ENCODE measurements at places on chromosomes 13 and 19.

DNA sequence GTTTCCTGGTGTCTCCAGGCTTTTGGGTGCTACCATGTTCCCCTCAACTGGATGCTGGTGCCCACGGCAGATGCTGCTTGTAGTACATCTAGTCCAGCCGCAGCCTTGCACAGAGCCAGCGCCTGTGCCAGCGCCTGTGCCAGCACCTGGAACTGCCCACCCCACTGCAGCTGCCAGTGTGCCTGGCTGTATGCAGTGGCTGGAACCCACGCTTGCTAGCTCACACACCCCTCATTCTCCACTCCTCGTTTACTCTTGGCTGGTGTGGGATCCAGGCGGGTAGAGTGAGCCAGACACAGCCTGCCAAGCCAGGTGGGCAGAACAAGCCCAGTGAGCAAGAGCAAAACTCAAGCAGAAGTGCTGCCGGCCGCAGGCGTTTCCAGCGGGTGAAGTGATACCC is 428.6 kb downstream of the SLITRK1 start:
- no peak for DNase-seq

DNA sequence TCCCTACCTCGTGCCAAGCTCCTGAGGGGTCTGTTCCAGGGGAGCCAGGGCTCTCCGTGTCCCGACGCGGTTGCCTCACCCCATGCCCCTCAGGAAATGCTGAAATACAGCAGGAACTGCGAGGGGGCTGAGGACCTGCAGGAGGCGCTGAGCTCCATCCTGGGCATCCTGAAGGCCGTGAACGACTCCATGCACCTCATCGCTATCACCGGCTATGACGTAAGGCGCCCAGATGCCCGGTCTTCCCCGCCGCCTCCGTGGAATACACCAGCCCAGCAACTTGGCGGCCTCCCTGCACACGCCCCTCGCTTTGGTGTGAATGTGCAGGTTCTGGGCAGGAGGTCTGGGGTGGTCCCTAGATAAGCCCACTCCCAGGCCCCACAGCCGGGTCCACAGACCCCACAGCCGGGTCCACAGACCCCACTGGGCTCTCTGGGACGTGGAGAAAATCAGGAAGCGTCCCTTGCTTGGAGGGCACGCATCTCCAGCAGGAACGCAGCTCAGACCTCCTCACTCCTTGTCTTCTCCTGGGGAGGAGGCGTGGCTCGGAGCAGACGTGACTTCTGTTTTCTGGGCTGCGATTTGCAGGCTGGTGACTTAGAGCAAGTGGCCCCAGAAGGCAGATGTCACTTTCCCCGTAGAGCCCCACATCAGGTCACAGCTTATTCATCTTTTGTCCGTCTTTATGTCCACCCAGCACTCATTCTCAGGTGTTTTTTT is 19.4 kb upstream of the F7 start:
- peak; percentile 5 for DNase-seq

- no peak for DNase-seq
Measured at GRCh38 chr13:43757266-43757665, 29.5 kb downstream of the ENOX1 start.

- no peak for DNase-seq
Measured at GRCh38 chr13:73372666-73373627, 314.1 kb downstream of the KLF5 start.

DNA sequence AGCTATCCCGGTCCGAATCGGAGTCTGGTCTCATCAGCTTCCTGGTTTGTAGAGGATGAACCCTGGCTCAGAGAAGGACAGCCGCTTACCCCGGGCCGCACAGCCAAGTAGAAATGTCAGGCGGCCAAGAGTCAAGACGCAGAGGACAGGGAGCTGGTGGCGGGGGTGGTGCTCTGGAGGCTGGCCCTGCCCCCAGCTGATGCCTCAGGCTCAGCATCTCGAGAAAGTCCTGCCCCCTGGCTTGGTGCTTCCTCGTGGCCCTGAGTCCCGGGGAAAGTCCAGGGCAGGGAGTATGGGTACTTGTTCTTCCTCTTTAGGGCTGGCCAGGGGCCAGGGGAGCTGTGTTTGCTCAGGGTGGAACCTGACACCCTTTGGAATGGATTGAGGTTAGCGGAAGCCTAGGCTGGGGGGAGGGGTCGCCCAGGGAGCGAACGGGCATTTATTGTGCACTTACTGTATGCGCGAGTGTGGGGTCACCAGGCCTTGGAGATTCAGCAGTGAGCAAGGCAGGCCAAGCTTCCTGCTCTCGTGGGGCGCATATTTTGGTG is 2.2 kb downstream of the TJP3 start:
- DNase-seq: peak; percentile 38

DNA sequence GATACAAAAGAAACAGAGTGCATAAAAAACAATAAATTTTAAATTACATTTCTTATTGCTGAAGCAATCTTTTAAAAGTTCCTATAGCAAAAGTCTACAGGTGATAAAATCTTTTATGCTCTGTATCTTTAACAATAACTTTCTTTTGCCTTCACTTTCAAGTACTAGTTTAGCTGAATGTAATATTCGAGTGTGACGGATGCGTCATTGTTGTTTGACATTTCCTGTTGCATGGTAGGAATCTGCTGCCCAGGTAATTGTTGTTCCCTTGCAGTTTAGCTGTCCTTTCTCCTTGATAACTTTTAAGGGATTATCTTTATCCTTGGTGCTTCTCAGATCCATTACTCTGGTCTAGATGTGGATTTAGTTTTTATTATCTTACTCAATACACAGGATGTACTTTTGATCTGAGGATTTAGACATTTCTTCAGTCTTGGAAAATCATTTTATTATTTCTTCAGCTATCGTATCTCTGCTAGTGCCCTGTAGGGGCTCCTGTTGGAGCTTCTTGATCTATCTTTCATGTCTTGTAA is 2.1 kb upstream of the CPB2 start:
- no peak for DNase-seq

- DNase-seq: no peak
Measured at GRCh38 chr19:19278315-19278714, 5.2 kb upstream of the TM6SF2 start.

DNA sequence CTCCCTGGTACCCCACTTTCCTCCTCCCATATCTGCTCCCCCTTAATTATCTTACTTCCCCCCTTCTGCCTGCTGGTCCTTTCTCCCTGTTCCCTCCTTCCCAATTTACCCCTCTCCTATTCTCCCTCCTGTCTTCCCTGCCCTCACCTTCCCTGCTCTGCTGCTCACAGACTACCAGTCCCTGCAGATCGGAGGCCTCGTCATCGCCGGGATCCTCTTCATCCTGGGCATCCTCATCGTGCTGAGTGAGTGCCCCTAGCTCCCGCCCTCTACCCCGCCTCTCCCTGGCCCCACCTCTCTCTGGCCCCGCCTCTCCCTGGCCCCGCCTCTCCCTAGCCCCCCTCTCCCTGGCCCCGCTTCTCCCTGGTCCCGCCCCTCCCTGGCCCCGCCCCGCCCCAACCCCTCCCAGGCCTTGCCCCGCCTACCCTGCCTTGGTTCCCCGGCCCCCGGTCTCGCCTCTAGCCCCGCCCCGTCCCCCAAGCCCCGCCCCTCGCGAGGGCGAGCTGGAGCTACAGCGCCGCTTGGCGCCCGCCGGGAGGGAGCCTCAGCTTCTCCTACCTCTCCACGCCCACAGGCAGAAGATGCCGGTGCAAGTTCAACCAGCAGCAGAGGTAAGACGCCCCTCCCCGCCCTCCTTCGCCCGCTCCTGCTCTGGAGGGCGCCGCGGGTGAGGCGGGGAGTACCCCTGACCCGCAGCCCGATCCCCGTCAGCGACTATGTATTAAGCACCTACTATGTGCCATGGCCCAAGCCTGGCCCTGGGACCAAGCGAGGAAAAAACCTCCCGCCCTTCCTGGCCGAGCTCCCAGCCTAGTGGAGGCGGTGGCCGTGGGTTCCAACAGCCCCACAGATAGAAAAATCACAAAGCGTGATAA is 1.9 kb upstream of the FXYD7 start:
- peak; percentile 89 for DNase-seq

DNA sequence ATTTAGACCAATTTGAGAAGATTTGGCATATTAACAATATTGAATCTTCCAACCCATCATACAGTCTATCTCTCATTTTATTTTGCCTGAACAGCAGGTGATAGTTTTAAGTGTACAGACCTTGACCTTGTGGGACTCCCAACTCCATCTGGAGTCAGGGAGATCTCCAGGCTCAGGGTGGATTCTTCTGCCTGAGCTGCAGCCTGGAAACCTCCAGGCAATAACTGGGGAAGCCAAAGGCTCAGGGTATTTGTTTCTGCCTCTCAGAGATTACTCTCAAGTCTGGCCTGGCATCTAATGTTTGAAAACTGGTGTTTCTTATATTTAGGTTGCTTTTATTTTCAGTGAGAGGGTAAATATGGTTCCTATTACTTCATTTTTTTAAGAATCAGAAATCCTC is 102.1 kb upstream of the C1QTNF9B start:
- no peak for DNase-seq

GRCh38 chr19:46513461-46514236 is 18.0 kb upstream of the PNMA8B start:
- peak; percentile 77 for DNase-seq

GRCh38 chr13:110876609-110877008 is 38.3 kb downstream of the ANKRD10 start:
- no peak for DNase-seq

DNA sequence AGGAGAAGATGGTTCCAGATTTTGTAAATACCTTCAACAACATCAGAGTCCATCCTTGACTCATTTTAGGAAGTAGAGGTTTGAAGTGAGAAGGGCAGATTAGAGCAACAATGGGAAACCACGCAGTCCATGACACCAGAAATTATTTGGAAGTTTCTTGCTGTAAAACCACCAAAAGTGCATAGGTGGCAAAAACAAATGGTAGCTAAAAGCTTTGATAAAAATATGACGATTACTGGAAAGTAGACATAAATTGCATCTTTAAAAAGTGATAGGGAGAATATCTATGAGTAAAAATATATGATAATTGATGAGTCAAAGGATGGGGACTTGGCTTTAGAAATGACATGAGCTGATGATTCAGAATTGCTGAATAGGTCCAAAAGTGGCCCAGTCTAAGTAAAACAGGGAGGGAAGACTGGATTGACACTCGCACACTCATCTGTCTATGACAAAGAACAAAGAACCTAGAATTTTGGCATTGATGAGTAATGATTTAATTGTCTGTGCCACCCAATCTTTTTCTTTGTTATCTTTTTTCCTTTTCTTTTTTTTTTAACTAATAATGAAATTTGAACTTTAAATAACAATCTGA is 472.2 kb downstream of the MYO16 start:
- no peak for DNase-seq

DNA sequence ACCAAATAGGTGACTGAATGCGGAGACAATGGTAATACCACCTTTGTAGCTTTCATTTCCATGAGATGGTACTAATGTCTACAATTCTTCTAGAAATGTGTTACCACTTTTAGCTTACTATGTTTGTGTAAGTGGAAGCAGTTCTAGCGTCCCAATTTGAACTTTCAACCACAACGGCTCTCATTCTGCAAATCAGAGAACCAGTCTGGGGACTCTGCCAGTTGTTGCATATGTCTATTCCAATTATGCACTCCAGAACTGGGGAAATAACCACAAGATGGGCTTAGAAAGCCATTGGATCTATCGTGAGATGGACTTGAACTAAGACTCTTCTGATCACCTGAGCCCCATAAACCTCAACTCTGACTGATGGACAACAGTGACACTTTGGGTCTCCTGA is 862.3 kb downstream of the SLITRK1 start:
- no peak for DNase-seq

GRCh38 chr13:44762911-44763310 is 186.8 kb upstream of the TSC22D1 start:
- no peak for DNase-seq

DNA sequence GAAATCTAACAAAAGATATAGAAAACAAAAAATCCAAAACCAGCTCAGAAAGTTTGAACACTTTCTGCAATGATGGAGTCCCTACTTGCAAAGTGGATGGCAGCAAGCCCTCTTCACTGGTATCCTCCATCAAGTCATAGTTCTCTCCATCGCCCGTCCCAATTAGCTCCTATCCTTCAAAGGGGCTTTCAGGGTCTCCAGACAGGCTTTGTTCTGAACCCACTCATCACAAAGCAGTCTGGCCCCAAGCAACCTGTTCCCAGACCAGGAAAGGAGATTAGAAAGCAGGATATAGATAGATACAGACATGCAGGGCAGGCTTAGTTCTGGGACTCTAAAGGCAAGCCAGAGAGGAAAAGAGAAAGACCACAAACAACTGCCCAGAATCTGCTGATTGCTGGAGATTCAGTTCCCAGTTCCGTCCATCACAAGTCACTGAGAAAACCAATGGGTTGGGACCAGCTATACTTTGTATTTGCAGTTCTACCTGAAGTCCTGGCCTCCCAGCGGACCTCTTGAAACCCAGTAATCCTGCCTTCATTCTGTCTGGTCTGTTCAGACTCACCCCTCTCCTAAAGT is 47.2 kb upstream of the EPHX3 start:
- no peak for DNase-seq

DNA sequence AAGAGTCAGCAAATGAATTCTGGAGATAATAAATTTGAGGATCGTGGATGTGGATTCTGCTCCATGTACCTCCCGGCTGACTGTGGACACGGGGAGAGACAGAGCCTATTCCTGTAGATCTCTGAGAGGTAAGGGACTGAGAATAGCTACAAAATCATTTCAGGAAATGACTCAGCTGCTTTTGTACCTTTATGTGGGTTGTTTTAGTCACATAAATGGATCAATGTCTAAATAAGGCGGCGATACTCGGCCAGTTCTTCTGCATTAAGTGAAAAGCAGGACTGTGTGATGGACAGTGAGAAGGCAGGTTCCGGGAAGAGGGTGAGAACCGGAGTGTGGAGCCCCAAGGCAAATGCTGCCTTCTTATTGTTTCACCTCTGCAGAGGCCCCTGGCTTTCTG is 128.1 kb downstream of the EFNB2 start:
- DNase-seq: no peak

- no peak for DNase-seq
Measured at GRCh38 chr13:36788276-36788675, 30.7 kb upstream of the RFXAP start.

DNA sequence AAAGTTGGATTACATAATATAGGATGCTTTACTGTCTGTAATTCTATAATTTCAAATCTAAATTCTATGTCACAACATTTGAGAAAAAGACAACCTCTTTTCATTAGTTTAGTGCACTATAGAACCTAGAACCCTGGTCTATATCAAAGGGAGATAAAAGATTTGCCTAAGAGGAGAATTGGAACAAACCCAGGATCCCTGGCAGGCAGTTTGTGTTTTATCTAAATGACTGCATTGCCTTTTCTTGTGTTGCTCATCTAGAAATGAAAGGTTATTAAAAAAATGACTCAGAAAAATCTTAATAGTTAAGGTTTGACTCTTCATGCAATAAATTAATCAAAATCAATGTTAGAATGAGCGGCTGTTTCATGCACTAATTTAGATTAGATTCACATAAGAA is 96.7 kb downstream of the PCDH9 start:
- DNase-seq: peak; percentile 30

DNA sequence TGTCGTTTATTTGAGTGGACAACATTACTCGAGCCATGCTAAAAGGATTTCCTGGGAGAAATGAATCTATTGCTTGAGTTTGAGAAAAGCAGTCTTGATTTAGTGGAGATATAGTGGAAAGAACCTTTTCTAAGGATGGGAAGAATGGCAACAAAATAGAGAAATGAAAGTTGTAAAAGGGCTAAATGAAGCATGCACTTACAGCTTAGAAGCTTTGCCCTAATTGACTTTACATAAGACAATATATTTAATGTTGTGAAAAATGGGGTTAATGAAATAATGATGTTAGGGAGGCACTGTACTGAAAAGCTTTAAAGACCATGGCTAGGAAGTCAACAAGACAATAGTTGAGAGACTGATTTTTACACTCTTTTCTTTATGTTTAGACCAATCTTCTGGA is 35.4 kb downstream of the SLC10A2 start:
- DNase-seq: no peak

GRCh38 chr13:32949820-32950219 is 66.4 kb upstream of the KL start:
- no peak for DNase-seq
